ENCODE measurements at places on chromosomes 1 and 21.
A peak's percentile ranks its signal among the peaks of the same experiment; 100 is the strongest.

DNA sequence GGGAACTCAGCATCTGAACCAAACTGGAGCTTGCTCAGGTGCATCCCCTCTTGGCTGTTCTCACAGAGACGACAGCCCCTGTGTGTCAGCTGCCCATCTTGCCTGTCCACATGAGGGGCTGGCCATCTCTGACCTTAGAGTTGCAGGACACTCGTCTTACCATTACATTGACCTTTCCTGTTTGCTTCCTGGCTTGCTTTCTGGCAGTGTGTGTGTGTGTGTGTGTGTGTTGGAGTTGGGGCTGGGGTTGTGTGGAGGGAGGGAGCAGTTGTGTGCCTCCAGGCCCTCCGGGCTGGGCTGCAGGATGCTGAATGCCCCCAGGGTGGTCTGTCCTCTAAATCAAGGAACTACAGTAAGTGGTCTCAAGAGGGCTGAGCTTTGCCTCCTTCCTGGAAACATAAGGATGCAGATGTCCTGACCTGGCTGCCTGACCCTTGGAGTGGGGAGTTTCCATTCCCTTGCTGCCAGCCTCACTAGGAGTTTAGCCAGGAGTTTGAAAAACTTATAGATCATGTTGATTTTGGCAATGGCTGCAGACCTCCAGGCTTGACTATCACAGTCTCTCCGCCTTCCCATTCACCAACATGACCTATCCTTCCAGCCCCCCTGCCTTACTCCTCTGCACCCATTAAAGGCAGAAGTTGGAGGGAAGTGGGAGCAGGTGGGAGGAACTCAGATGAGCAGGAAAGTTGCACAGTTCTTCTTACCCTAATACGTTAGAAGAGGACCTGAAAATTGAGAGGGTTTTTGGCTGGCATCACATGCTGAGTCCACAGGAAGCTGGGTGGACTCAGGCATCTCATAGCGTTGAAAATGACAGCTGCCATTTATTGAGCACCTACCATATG, 19.0 kb downstream of the RASSF5 start:
- no peak for DNase-seq

GRCh38 chr1:29487291-29487690, 251.0 kb downstream of the PTPRU start:
- no peak for DNase-seq

GRCh38 chr1:13543451-13544220, 29.8 kb upstream of the LRRC38 start:
- DNase-seq: no peak

- DNase-seq: no peak
Observed at GRCh38 chr21:43809853-43810504, 20.6 kb downstream of the RRP1 start.

DNA sequence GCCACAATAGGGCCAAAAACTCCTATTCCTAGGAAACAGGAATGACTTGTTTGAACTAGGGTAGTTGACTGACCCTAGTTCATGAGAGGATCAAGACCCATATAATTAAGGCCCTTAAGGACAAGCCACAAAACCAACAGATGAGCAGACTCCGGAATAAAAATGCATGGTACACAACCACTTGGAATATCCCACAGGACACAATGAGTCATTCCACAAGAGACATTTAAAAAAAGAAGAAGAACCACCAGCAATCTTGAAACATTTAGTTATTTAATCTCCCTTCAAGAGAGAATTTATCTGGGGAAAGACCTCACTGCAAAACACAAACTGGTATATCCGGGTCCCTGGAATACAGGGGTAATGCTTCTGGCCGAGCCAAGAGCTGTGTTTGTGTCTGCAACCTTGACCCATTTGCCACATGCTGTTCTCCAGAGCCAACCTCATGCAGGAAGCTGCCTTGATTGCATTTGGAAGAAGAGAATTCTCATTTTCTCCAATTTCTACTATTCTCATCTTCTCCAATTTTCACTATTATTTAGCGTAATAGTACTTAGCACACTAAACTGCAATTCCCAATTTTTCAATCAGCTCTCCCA, 135.5 kb downstream of the TGFBR3 start:
- DNase-seq: no peak

DNA sequence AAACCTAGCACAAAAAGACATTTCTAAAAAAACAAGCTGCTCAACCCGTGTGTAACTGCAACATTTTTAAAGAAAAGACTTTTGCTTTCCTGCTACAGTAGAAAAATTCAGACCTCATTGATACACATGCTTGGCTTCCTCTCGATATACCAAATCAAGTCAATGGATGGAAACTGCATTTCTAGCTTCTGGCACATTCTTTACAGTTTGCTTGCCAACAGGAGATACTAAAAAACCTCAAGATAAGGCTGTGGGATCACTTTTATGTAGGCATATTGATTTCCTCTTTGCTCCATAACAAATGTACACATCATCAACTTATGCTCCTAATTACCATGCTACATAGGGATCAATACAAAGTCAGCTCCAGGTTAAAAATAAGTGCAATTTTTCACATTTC, 178.4 kb downstream of the SIPA1L2 start:
- no peak for DNase-seq

GRCh38 chr1:11413986-11414391, 65.0 kb upstream of the DISP3 start:
- no peak for DNase-seq

DNA sequence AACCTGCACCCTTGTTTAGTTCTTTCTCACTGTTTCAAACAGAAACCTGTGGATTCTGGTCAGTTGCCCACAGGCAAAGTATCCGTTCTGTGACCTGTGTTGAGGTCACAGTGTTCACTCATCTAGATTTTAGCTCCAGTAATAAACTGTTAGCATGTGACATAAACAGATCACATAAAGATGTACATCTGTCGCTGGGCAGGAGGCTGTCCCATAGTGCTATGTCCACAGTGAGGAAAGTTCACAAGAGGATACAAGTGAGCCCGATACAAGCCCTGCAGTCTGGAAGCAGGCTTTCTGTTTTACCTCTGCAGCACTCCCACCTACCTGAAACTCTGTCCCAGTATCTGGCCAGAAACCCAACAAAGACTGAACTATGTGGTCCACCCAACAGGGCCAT, 28.4 kb downstream of the LMX1A start:
- no peak for DNase-seq

- no peak for DNase-seq
Observed at GRCh38 chr1:19374083-19374801, 62.1 kb downstream of the SLC66A1 start.

DNA sequence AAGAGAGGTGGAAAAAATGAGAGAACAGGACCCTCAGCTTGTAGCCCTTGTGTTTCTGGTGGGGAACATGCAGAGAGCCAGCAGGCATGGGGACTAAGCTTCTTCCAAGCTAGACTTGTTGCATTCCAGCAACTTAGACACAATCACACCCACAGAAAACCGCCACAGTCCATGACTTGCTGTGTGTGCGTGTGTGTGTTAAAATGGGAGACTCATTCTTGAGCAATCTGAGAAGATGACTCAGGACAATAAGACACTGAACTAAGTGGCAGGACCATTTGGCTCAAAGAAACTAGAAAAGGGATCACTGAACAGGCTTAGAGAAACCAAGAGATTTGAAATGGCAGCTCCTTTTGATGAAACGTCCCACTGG, 78.0 kb downstream of the HLX start:
- DNase-seq: peak; percentile 4

GRCh38 chr1:40338745-40339419, 21.8 kb upstream of the COL9A2 start:
- DNase-seq: peak; percentile 51
